ENCODE measurements at places on chromosomes 6 and 20.

DNA sequence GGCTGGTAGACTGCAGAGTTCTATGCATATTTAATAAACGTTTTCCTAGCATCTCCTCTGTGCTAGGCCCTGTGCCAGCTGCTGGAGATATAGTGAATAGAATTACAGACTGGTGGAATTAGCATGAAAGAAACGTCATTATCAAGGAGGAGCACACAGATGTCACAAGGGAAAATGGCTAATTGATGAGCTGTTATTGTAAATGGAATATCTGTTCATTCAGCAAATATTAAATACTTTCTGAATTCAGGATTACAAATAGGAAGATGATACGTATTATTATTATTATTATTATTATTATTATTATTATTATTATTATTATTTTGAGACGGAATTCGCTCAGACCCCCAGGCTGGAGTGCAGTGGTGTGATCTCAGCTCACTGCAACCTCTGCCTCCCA, 1.2 kb downstream of the AAR2 start:
- no peak for DNase-seq

DNA sequence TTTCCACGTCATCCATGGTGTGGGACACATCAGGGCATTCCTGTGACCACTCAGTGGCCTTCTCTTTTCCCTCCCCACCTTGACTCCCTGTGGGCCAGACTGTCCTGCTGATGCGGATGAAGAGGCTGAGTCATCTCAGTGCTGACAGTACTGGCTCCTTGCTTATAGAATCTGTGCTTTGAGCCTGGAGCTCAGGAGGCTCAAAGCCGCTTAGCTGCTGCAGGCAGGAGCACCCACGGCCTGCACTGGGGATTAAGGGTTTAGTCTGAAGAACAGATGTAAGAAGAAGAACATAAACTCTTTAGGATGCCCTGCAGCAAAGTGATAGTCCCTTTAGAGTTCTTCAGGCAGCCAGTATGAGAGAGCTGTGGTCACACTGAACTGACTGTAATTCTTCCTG, 642.0 kb upstream of the CHD6 start:
- no peak for DNase-seq

DNA sequence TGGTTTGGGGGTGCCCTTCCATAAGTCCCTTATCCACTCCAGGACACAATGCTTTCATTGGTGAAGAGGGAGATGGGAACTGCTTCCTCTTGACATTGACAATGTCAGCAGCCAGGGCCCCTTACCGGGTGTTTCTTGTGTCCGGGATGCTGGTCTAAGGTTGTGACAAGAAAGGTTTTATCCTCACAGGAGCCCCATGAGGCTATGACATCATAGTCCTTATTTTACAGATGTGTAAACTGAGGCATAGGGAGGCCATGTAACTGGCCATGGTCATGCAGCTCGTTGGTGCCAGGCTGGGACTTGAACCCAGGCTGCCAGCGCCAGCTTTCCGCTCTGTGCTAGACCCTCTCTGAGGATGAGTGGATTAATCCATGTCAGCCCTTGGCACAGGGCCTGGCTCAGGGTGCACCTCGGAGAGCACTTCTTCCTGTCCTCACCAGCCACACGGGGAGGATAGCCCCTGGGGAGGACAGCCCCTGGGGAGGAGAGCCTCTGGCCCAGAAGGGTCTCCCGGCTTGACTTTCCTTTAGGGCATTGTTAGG, 157.3 kb downstream of the SYCP2 start:
- no peak for DNase-seq

- no peak for DNase-seq
Observed at GRCh38 chr6:146065690-146066089, 36.8 kb downstream of the GRM1 start.

GRCh38 chr20:38191654-38192053, 26.6 kb upstream of the TGM2 start:
- no peak for DNase-seq

GRCh38 chr20:59141818-59142581, 21.6 kb upstream of the ZNF831 start:
- no peak for DNase-seq

GRCh38 chr6:8506126-8506525, 70.8 kb upstream of the SLC35B3 start:
- DNase-seq, result no peak

- no peak for DNase-seq
Observed at GRCh38 chr20:34582911-34583310, 24.4 kb downstream of the MAP1LC3A start.

- no peak for DNase-seq
Observed at GRCh38 chr6:85674604-85675003, 31.9 kb upstream of the SYNCRIP start.

GRCh38 chr6:108837236-108837971, 10.8 kb upstream of the ARMC2 start:
- peak; percentile 85 for DNase-seq

DNA sequence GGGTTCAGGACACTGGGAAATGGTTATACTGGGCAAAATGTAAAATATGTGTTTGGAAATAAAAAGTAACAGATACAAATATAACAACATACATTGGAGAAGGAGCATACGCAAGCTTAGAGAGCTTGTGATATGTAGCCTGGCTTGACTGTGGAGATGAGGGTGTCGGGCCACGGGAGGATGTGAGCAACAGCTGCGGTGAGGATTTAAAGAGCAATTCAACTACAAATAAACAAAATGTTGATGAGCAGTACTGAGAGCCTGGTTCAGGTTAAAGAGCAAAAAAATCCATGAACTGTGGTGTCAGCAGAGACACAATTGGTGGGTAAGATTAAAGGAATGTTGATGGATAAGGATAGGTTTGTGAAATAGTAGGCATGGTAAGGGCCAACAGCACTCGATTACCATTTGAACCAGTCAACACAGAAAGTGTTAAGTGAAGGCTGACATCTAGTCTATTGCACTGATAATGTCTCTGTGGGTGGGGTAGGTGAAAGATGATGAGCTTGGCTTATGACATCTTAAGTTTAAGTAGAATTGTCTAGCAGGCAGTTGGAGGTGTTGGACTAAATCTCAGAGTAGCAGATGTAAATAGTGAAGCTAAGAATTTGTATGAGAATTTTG, 723.2 kb downstream of the EPM2A start:
- DNase-seq, result no peak

DNA sequence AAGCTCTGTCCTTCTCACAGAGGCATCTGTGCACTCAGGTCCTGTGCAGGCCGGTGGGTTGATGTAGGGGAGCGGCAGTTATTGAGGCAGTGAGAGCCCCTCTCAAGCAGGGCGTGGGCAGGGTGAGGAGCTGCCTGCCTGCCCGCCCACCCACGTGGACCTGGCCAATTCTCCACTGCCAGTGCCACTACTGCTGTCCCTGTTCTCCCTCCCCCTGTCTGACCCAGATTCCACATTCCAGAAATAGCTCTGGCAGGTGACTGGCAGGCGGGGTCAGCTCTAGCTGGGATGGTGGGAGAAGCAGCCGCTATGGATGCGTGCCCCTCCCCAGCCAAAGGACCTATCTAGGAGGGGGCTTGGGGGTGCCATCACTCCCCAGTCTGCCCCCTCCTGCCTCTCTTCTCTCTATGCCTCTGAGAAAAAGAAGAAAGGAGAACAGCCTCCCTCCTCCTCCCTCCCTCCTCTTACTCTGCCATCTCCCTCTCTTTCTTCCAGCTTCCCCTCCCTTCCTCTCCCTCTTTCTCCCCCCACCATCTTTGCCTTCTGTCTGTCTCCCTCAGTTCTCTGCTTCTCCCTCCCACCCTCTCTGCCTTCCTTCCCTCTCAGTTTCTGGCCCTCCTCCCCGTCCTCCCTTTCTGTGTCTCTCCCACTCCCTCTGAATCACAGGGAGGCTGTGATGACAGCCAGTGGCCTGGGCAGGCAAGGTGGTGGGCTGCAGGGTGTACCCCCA, 86.5 kb upstream of the MYL9 start:
- no peak for DNase-seq

DNA sequence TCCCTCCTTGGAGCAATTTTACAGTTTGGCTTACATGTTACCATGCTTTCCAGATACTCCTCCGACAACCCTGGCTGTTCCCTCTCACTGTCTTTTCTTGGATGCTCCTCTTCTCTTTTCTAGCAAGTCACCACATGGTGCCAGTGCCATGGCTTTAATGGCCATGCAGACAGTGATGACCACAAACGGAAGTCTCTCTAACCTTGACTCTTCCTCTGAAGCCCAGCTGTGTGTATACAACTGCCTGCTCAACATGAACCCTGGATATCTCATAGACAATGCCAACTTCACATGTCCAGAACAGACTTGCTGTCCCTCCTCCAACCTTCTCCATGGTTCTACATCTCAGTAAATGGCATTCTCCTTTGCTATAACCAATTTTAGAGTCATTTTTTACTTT, 49.8 kb upstream of the NEDD9 start:
- DNase-seq, result no peak

GRCh38 chr6:97438011-97438671, 155.1 kb upstream of the MMS22L start:
- no peak for DNase-seq

DNA sequence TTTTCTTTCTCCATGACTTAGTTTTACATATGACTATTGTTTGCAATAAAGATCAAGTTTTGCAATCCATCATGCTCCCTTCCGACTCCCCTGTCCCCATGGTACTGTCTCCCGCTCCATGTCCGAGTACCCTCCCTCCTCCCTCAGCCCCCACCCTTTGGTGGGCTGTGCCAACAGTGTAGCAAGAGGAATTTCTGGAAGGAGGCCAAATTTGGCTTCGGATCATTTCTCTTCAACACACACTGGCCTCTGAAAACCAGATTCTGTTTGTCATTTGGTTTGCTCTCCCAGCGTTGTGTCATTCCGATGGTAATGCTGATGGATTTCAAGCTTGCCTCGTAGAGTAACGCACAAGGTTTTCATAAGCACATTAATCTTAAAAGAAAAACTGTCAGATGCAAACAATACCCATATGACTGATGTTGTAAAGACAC, 22.9 kb upstream of the PAX1 start:
- DNase-seq, result no peak

- DNase-seq, result no peak
Observed at GRCh38 chr20:58832457-58832856, 18.2 kb downstream of the GNAS-AS1 start.

DNA sequence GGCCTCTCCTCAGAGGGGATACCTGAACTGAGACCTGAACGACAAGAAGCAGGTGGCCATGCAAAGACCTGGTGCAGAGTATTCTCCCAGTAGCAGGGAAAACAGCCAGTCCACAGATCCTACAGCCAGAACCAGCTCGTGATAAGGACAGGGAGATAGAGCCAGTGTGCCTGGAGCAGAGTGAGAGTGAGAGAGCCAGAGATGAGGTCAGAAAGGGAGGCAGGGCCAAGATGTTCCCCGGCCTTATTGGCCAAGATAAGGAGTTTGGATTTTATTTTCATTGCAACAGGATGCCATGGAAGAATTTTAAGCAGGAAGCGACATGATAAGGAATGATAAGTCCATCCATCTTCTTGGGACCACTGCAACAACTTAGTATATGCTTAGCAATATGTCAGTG, 111.8 kb downstream of the UBE3D start:
- no peak for DNase-seq

- DNase-seq, result no peak
Observed at GRCh38 chr6:124470803-124471202, 491.4 kb upstream of the RNF217 start.

GRCh38 chr20:23918101-23918862, 38.7 kb upstream of the CST5 start:
- no peak for DNase-seq

- no peak for DNase-seq
Observed at GRCh38 chr6:28871335-28872156, 52.2 kb downstream of the TRIM27 start.

- peak; percentile 71 for DNase-seq
Observed at GRCh38 chr6:30154709-30155519, 6.1 kb downstream of the TRIM10 start.

- no peak for DNase-seq
Observed at GRCh38 chr6:11072101-11072500, 21.5 kb upstream of the SMIM13 start.

GRCh38 chr20:15445056-15445840, 1107.8 kb upstream of the FLRT3 start:
- DNase-seq, result no peak

DNA sequence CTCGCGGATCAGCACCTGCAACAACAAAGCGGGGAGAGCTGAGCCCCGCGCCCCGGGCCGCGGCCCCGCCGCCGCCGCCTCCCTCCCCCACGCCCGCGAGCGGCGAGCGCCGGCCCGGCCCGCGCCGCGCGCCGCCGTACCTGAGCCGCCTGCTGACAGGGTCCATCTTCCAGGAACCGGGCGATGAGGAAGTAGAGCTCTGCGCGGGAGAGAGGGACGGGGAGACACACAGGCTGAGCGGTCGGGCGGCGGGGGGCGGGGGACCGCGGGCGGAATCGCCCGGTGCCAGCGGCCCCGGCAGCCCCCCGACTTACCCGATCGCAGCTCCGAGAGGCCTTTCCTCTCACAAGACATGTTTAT, 359 bp downstream of the PHIP start:
- DNase-seq, result peak; percentile 45

DNA sequence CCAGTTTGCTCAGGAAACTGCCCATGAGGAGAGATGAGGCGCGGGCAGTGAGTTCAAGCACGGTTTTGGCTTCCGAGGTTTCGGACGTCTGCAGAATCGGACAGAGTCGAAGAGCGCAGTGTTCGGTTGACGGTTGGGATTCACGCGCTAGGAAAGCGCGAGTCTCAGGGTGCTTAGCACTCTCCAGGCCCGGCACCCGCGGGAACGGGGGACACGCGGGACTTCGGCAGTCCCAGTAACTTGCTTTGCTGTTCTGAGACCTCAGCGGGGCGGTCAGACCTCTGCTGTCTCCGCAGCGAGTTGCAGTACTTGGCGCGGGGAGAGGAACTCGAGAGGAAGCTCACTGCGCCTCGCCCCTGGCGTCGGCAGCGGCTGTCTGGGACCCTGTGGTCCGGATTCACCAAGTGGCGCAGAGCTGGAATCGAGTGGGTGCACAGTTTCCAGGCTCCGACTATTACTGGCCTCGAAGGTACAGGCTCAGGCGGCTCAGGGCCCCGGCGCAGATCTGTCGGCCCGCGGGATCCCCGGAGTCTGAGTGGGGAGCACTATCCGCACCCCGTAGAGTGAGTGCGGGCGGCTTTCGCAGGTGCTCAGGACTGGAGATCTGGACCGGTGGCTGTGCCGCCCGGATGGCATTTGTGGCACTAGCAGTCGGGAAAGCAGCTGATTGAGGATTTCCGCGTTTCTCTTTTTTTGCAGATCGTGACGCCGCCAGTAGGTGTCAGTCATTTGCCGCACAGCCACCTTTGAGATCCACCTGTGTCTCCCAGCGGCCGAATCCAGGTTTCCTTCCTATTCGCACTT, at the start of gene POM121L2:
Gene POM121L2 (minus strand): TSS at position 128 of the 804 bp plus-strand sequence. CDS start 103 bp downstream, at position 25.
- DNase-seq, result peak; percentile 71

GRCh38 chr6:93017213-93017612, 402.1 kb downstream of the EPHA7 start:
- no peak for DNase-seq
